ENCODE measurements at places on chromosomes 3 and 15.

- DNase-seq = no peak
Observed at GRCh38 chr3:117435506-117435905, 725.9 kb downstream of the TUSC7 start.

GRCh38 chr3:37026851-37027250 lies 33.5 kb downstream of the MLH1 start:
- DNase-seq = no peak

DNA sequence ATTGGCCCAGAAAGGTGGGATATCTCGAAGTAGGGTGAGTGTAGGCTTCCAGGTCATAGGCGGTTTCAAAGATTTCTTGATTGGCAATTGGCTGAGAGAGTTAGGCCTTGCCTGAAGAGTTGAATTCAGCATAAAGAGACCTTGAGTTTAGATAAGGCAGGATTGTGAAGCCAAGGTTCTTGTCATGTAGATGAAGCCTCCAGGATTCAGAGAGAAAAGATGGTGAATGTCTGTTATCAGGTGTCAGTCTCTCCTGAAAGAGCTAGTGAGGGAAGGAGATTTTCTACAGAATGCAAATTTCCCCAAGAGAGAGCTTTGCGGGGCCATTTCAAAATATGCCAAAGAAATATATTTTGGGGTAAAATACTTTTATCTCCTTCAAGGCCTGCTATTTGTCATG lies 217.0 kb upstream of the TLE3 start:
- no peak for DNase-seq

- no peak for DNase-seq
Observed at GRCh38 chr3:178001670-178002101, 534.5 kb upstream of the KCNMB2 start.

- no peak for DNase-seq
Observed at GRCh38 chr15:100570275-100570674, 31.7 kb downstream of the LINS1 start.

GRCh38 chr3:104738271-104738670 lies 628.4 kb upstream of the ALCAM start:
- no peak for DNase-seq

DNA sequence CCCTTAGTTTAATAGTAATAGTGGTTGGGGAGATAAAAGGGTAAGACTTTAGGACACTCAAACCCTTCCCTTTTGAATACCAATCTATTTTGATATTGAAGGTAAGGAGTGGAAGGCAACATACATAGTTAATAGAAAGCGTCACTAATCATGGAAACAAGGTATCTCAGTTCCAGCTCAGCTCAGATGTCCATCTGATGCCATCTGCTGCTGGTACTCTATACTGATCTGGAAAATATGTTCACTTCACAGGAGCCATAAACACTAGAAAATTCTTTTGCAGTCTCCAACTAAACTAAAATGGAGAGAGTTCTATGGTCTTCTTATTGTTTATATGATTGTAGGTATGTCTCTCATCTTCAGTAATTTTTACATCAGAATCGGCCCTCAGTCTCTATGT lies 1777.1 kb downstream of the OTOL1 start:
- no peak for DNase-seq

- no peak for DNase-seq
Observed at GRCh38 chr15:79410237-79410636, 21.9 kb upstream of the MINAR1 start.

DNA sequence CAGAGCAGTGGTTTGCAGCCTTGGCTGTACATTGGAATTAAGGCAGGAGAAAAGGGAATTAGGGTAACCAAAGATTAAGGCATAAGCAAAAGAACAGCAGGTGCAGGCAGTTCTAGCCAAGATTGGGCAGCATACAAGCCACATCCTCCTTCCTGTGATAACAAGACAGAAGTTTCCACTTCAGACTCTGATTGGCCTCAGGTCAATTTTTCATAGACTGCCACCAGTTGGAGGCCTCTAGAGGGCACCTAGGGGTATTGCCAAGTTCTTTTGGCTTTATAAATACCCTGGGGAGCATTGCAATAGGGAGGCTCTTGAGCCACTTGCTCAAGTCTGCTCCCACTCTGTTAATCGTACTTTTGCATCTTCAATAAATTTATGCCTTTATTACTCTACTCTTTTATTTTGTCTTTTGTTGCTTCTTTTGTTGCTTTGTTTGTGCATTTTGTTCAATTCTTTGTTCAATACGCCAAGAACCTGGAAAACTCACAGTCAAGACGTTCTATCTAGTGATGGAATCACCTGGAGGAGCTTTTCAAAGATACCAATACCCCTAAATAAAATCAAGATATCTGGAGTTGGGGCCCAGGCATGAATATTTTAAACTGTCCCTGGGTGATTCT lies 32.2 kb upstream of the FMN1 start:
- peak; percentile 88 for DNase-seq

DNA sequence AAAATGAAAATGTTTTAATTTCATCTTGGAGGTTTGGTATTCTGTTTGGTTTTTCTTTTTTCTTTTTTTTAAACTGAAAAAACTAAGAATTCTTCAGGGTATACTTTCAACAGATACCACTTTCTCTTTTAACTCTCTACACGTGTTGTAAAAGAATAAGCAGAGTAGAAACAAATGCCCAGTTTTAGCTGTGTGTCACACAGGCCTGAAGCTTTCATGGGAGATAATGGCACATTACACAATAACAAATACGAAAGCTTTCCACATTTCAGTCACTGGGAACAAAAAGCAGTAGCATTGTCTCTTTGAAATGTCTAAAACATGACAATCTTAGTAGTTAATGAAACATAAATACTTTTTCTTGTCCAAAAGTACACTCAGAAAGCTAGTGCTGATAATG lies 818.5 kb downstream of the TBL1XR1 start:
- DNase-seq = no peak

- DNase-seq = no peak
Observed at GRCh38 chr3:119352863-119353527, 58.8 kb downstream of the ARHGAP31 start.

GRCh38 chr15:62618432-62618831 lies 424.1 kb upstream of the TPM1 start:
- peak; percentile 76 for DNase-seq

GRCh38 chr3:150743508-150743907 lies 19.5 kb downstream of the SIAH2 start:
- DNase-seq = peak; percentile 42

GRCh38 chr3:10268116-10268515 lies 19.9 kb downstream of the TATDN2 start:
- DNase-seq = no peak

GRCh38 chr15:92877000-92877399 lies 23.1 kb upstream of the CHD2 start:
- peak; percentile 49 for DNase-seq

DNA sequence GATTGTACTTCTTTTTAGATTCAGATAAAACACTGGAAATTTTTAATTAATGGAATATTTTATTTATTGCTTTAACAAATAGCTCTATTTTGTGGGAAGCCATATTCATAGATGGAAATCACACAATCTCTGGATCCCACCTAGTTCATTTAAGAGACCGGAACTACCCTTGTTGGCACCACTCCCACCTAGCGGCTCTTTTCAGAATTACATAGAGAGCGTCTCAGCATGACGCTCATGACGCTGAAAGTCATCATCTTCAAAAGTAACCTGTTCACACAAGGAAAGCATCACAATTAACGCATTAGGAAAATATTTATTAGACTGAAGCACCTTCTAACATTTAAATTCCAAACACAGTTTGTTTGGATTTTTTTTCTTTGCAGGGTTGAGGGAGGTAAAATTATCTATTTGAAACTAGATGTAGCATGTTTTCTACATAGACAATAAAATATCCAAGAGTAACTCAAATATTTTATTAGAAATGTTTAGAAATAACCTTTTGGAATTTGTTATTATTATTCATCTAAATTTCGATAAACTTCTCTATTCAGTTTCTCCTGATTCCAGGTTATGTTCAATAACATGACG lies 214.9 kb upstream of the ARRDC4 start:
- DNase-seq = peak; percentile 41

GRCh38 chr3:122074621-122075265 lies 19.6 kb downstream of the CD86 start:
- DNase-seq = no peak

GRCh38 chr3:12175844-12176453 lies 17.2 kb upstream of the TIMP4 start:
- DNase-seq = peak; percentile 64

- no peak for DNase-seq
Observed at GRCh38 chr15:38810686-38811085, 246.1 kb upstream of the RASGRP1 start.

DNA sequence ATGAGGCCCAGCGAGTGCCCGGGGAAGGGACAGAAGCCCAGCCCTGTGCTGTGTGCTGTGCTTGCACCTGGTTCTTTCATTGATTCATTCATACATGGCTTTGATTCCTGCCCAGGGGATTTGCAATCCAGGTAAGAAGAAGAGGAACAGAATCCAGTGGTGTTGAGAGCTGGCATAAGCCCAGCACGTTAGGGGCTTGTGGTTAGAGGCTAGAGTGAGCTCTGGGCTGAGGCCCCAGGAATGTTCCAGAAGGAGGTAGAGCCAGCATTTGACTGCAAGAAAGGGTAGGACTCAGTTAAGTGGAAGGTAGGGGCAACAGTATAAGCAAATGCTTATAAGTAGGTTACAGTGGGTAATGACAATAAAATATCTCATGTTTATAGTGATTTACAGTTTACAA lies 2.3 kb downstream of the VWA5B2 start:
- no peak for DNase-seq

DNA sequence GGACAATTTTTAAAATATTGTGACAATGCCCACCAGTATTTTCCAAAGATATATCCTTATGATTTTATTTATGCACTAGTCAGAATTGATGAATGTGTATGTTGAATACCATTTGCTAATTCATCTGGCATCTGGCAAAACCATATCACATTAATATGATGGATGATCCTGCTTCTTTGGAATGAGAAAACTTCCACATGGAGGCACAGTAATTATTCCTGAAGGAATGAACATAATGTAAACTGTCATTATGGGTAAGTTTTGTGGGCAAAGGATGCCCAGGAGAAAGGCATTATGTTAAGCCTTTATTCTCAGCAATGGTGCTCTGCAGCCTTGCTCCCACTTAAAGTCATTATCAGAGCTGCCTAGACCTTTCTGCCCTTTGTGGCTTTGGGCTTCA lies 113.0 kb upstream of the MME start:
- DNase-seq = peak; percentile 89

GRCh38 chr3:101941318-101942040 lies 92.2 kb downstream of the NFKBIZ start:
- no peak for DNase-seq

GRCh38 chr15:63519548-63520178 lies 15.3 kb downstream of the USP3 start:
- no peak for DNase-seq

DNA sequence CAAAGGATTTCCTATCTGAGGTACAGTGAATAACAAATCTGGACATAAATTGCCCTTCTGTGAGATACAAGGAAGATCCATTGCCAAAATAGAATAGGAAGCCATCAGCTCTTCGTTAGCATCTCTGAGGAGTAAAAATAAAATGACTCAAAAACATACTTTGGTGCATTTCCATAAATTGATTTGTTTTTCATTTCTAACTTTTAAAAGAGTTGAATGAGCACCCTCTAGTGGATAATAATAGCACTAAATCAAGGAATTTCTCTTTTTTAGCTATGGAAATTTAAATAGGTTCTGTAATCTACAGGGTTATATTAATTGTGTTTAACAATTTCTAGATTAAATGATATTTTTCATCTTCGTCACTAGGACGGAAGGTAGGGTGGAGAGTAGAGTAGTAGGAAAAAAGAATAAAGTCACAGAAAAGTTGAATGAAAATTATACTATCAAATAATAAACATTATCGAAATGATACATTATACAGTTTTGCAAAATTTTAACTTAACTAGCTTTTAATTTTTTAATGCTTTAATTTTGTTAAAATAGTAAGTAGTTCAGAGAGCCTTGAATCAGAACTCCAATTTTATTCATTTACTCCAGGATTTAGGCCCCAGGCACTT lies 6.4 kb downstream of the NSUN3 start:
- peak; percentile 27 for DNase-seq

- DNase-seq = no peak
Observed at GRCh38 chr3:97949110-97949485, 23.1 kb downstream of the RIOX2 start.

Data from A172 (cell line).